ENCODE measurements at places on chromosomes 3 and 15.

DNA sequence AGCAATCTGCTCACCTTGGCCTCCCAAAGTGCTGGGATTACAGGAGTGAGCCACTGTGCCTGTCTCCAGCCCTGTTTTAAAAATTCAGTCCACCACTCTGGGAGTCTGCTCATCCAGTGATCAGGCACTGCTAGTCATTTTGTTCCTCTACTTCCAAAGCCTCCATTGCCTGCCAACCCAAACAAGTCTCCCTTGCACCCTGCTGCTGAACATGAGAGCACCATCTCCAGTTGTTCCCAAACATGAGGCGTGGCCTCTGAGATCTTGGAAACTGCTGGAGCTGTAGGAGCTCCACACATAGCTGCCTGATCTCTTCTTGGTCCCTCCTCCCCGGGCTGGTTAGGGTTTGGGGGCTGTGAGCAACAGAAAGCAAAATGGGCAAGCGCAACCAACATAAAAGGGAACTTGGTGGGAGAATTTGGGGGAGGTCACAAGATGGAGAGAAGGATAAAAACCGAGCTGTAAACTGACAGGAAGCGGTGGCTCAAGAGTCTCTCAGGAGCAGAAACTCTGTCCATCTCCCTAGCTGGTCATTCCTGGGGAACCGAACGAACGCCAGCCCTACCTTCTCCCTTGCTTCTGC is 49.6 kb upstream of the TLE3 start:
- no peak for DNase-seq

DNA sequence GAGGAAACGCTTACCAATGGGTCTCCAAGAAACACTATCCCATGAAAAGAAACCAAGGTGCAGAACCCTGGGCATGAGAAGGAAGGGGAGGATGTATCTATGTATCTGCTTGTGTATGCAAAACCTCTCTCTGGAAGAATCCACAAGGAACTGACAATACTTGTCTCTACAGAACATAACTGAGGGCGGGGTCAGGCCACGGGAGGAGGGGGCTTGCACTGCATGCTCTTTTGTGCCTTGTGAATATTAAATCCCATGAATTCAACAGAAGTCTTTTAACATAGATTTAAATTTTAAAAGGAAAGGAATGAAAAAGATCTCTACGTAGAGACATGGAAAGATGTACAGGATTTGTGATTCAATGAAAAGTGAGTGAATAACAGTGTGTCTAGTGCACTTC is 57.8 kb downstream of the RPN1 start:
- DNase-seq, result no peak

DNA sequence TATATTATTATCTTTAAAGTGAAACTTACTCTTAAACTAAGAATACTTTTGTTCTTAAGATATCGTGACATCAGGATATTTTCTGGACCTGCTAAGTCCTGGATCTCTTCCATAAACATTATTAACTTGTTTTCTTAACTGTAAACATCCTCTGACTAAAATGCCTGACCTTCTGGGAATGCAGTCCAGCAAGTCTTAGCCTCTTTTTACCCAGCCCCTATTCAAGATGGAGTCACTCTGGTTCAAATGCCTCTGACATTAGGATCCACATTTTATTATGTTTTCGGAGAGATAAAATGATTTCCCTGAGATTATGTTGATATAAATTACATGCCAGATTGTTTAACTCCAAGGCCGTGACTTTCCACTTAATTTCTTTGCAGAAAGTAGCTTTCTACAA is 37.6 kb downstream of the OSTN start:
- DNase-seq, result peak; percentile 36

DNA sequence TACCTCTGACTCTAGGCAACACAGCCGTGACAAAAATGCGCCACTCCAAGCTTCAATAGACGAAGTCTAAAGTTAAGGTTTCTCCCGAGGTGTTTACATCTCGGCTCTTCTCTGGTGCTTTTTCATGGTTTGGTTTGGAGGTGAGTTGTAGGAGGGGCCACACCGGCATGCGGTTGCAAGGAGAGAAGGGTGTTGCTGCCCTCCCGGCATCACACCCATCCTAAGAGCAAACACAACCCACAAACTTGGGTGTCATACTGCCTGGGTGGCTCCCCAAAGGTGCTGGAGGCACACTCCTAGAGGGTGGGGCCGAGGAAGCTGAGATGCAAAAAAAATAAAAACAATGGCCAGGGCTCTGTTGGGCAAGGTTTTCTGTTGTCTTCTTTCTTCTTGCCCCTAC is 225.2 kb upstream of the ICE2 start:
- no peak for DNase-seq

DNA sequence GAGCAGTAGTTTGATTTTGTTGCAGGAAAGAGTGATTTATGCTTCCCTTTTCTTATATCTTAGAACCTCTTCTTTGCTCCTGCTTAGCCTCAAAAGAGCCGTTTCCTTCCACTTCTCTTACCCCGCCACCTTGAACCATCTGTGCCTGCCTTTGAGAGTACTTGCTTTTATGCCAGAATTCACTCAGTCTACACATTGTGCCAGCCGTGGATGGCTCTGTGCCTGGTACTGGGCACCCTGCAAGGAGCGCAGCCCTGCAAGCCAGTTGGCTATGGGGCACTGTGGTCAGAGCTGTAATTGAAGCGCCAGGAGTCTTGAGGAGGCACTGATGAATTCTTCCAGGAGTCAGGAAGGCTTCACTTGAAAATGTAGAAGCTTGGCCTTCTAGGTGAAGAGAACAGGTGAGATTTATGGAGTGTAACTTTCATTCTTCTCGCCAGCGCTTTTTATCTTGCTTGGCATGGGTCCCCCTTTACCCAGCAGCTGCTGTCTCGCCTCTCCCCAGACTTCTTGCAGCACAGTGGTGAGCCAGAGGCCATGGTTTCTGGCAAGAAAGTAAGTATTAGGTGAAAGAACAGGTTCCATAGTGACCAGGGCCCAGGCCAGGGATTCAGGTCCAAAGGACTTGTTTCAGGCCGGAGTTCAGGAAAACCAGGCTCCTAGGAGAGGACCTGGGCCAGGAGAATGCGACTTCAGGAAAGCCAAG is 4.9 kb downstream of the TMED3 start:
- no peak for DNase-seq

Data from AG04450 (cell line).